ENCODE measurements at places on chromosomes 16 and 17.
A peak's percentile ranks its signal among the peaks of the same experiment; 100 is the strongest.

- DNase-seq: no peak
Observed at GRCh38 chr17:48543107-48543853, 1.6 kb downstream of the HOXB2 start.

- peak; percentile 60 for DNase-seq
Observed at GRCh38 chr17:38322156-38322779, 21.5 kb downstream of the GPR179 start.

DNA sequence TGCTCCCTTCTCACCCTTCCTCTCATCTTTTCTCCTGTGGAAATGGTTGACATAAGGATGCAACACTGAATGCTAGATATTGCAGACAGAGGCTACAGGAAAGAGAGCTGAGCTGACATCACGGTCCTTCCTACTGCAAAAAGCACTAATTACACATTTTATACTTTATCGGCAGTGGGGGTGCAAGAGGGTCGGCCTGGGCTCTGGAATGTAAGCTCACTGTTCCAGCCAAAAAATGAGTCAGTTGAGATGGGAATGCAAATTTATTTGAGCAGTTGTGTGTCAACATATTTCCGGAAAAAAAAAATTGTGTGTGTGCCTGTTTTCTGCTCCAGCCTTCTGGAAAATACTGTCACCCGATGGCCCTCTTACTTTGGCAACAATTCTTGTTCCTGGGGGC is 14.1 kb upstream of the MRTFB start:
- DNase-seq: no peak

- DNase-seq: no peak
Observed at GRCh38 chr17:45288825-45289224, 26.9 kb upstream of the SPATA32 start.

- DNase-seq: no peak
Observed at GRCh38 chr17:72715906-72716572, 376.4 kb downstream of the SLC39A11 start.
